LoVo (cell line): ENCODE measurements at places on chromosomes 12 and 14.

- DNase-seq: no peak
Measured at GRCh38 chr14:65333943-65334687, 78.4 kb upstream of the FUT8 start.

DNA sequence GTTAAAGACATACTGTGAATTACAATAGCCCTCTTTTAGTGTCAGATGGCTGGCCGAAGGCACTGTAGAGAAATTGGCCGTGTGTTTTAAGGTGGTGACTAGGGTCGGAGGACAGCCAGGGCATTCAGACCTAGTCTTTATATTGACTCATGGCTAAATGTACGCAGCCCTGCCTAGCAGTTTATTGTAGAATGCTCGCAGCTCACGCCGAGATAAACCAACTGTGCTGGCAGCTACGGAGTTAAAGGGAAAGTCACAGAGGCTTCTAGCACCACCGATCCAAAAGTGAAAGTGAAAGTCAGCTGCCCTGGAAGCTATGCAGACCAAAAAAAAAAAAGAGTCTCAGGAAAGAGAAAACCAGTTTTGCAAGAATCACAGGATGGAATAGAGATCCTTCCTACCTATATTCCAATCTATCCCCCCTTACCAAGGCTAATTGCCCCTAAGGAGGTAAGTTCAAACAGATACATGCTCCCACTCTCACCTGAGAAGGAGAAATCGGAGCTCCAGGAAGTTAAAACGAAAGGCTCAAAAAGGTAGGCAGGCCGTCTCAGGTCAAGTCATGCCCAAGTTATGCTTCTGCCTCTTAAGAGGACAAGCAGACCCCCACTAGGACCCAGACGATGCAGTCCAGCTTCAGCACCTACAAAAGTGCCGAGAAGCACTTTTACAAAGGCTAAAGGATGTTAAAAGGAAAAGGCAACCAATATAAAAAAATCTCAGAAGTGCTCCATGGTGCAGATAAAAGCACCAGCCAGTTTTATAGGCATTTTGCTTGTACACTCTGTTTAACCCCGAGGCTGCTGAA, 24.8 kb downstream of the KLRK1 start:
- DNase-seq: peak; percentile 88

- DNase-seq: no peak
Measured at GRCh38 chr12:124842073-124842749, 21.5 kb downstream of the SCARB1 start.

DNA sequence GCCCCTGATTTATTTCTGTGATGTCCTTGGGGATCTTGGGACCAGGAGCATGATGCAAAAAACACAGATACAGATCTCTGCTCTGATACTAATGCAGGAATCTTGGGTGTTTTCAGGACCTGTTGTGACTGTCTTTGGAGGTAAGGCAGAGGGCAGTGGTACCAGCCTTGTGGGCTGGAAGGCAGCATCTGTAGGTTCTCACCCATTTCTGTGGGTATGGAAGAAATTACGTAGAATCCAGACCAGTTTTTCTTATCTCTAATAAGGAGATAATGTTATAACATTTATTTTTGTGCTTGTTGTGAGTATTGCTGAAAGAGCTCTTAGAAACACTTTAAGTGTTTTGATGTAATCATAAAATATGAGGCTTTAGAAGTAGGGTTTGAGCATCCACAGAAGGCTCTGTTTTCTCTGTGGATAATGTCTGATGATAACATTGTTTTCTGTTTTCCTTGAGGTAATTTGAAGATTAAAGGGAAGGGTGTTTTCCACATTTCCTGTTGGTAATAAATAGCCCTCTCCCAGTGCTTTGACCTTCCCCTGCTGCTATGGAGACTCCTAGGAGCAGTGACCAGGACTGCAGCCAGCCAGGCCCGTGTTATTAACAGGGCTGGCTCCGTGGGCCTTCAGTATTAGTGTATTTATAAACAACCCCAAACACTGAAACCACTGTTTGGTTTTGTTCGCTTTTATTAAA, 9.4 kb upstream of the DCP1B start:
- no peak for DNase-seq

DNA sequence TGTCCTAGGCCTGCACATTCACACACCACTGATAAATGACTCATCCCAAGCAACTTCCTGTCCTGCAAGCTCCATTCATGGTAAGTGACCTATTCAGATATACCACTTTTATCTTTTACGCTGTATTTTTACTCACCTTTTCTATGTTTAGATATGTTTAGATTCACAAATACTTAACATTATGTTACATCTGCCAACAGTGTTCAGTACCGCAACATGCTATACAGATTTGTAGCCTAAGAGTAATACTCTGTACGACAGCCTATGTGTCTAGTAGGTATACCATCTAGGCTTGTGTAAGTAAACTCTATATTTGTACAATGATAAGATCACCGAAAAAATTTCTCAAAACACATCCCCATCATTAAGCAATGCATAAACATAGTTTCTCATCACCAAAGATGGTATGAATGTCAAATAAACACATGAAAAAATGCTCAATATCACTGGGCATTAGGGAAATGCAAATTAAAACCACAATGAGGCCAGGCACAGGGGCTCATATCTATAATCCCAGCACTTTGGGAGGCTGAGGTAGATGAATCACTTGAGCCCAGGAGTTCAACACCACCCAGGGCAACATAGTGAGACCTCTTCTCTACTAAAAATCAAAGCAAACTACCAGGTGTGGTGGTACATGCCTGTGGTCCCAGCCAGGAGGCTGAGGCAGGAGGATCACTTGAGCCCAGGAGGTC, 20.7 kb downstream of the ATXN2 start:
- DNase-seq: no peak
